Colonic mucosa (tissue), 4 donors: ENCODE measurements at places on chromosomes 5 and 9. TPM values are rescaled to one million over a fixed set of nuclear protein-coding genes. Genes with fewer than 3 reads are reported as not detected.

The MAMDC2 gene
- total RNA-seq = 2.3 TPM

- no peak overlapping the region for H3K4me3 ChIP-seq
- H3K36me3 ChIP-seq = no peaks in the 10 kb centered on the region
- no peak overlapping the region for H3K27ac ChIP-seq
Observed at GRCh38 chr5:168142402-168142801, 149.0 kb upstream of the WWC1 start.

The SPATA31A5 gene
- not detected for total RNA-seq

The SMAD5 gene
- 51.9 TPM for total RNA-seq

The TMEM232 gene
- total RNA-seq = 2.1 TPM

GRCh38 chr9:99015448-99015847, 71.7 kb downstream of the COL15A1 start:
- H3K27ac ChIP-seq = no peak overlapping the region
- DNase-seq = no peak
- H3K36me3 ChIP-seq = no peaks in the 10 kb centered on the region
- no peak overlapping the region for H3K4me3 ChIP-seq
- H3K27me3 ChIP-seq = no peaks in the 10 kb centered on the region

GRCh38 chr5:133287500-133287899, 235.7 kb downstream of the HSPA4 start:
- no peaks in the 10 kb centered on the region for H3K27me3 ChIP-seq
- no peaks in the 10 kb centered on the region for H3K36me3 ChIP-seq
- no peak overlapping the region for H3K27ac ChIP-seq
- DNase-seq = peak; percentile 25

DNA sequence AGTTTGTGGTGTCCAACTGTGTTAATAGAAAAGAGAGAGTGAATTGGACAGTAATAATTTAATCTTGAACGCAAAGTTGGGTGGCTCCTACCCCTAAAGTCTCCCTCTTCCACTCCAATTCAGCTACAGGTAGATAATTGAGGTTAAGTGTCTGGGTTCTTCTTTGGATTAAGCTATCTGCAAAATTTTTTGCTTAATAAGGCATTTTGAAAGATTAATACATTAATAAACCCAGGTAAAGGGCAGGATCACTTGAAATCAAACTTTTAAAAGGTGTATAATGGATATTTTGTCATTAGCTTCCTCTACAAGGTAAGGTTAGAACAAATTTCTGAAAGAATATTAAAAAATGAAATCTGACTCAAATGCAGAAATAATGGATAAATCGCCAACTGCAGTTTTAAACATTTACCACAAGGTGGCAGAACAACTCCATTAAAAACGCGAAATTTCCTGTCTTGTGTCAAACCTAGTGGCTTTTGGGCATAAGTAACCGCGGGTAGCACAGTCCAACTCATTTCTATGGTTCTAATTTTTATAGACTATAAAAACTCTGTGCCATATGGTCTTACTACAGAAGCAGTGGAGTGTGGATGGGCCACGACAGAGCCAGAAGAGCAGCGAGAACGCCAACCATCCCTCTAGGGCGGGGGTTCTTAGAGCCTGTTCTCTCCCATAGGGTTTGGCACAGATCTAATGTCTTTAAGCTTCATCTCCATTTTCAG, 276.5 kb downstream of the ARHGEF28 start:
- no peaks in the 10 kb centered on the region for H3K4me1 ChIP-seq
- no peaks in the 10 kb centered on the region for H3K27me3 ChIP-seq
- DNase-seq = no peak

DNA sequence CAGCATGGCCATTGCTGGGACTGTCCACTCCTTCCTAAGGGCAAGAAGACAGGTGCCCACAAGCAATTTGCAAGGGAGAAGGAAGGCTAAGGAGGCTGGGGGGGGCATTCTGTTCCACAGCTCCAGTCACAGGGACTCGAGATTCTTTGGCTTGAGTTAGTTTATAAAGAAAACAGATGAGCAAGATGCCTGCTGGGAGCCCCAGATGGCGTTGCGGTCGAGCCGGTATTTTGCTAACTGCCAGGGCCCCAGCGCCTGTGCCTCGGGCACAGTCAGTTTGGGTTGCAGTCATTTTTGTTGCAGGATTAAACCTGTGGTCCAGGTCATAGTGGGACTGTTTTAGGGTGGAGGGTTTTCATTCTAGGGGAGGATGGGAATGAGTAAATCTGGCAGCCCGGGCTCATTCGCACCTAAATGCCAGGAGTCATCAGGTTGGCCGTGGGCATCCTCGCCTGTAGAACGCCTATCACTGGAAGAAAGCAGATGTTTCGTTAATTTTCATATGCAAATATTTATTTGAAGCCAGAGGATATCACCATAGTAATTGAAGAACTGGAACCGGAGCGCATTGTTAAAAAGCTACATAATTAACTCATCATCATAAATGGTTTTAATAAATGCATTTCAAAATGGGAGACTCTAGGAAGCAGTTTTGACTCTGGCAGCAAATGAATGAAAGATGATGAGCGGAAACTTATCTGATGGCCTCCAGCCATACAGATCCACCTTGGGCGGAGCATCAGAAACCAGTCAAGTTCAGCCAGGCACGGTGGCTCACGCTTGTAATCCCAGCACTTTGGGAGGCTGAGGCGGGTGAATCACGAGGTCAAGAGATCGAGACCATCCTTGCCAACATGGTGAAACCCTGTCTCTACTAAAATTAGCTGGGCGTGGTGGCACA, 87.1 kb upstream of the FCN2 start:
- DNase-seq = no peak
- H3K27me3 ChIP-seq = no peaks in the 10 kb centered on the region
- H3K27ac ChIP-seq = no peak overlapping the region
- no peak overlapping the region for H3K4me3 ChIP-seq

The OTP gene
- total RNA-seq = not detected

- no peaks in the 10 kb centered on the region for H3K4me1 ChIP-seq
- no peak overlapping the region for H3K4me3 ChIP-seq
- no peak for DNase-seq
- no peak overlapping the region for H3K27ac ChIP-seq
Observed at GRCh38 chr9:81499594-81499993, 189.8 kb downstream of the TLE1 start.

DNA sequence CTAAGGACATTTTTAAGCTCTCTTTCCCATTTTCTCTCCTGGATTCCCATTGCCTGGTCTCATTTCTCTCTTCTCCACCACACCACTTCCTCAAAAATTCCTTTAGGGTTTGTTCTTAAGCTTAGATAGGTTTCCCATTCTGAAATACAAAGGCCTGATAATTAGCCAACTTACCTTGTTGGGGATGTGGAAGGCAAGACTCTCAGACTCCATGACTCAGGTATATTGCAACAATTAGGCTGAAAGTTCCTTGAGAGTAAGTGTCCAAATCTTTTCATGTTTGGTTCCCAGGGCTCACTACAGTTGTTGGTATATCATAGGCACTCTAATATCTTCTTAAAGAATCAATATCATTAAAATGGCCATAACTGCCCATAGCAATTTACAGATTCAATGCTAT, 43.6 kb downstream of the FXN start:
- H3K4me1 ChIP-seq = no peaks in the 10 kb centered on the region
- no peak overlapping the region for H3K4me3 ChIP-seq
- H3K27me3 ChIP-seq = no peaks in the 10 kb centered on the region
- DNase-seq = no peak
- no peak overlapping the region for H3K27ac ChIP-seq
- H3K36me3 ChIP-seq = no peaks in the 10 kb centered on the region
